T-helper 17 cell (primary cell): ENCODE measurements at places on chromosomes 4 and X.

- peak; percentile 10 for DNase-seq
These were observed 36.7 kb upstream of the HMX1 start for GRCh38 chr4:8908206-8908893.

DNA sequence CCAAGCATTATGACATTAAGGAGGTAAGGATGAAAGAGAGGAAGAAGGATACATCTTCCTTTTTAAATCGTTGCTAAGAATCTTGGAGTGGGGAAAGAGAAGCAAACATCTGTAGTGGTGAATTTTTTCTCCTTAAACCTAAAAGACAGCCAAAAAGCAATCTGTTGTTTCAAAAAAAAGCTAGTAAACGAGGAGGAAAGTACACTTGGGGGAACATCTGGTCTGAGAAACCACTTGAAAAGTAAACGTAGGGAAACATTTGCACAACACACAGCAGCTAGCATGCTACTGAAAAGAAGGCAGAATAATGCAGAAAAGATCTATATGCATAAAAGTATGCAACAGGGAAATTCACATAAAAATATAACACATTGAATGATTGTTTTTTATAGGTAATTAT, 1485.6 kb downstream of the PCDH19 start:
- H3K4me1 ChIP-seq: no peaks in the 10 kb centered on the region
- H3K36me3 ChIP-seq: no peaks in the 10 kb centered on the region
- no peak overlapping the region for H3K27ac ChIP-seq
- no peaks in the 10 kb centered on the region for H3K27me3 ChIP-seq
- H3K4me3 ChIP-seq: no peak overlapping the region
- DNase-seq: no peak

GRCh38 chrX:68249401-68249831, 183.9 kb downstream of the OPHN1 start:
- H3K36me3 ChIP-seq: no peaks in the 10 kb centered on the region
- no peak for DNase-seq
- H3K27me3 ChIP-seq: no peaks in the 10 kb centered on the region
- H3K27ac ChIP-seq: no peak overlapping the region

GRCh38 chr4:16048619-16049419, 35.0 kb downstream of the PROM1 start:
- no peak overlapping the region for H3K27ac ChIP-seq
- no peak for DNase-seq
- no peaks in the 10 kb centered on the region for H3K36me3 ChIP-seq
- no peak overlapping the region for H3K4me3 ChIP-seq
- H3K4me1 ChIP-seq: no peaks in the 10 kb centered on the region

GRCh38 chr4:185716577-185717376, 95.2 kb downstream of the SORBS2 start:
- peaks cover 42% of the 10 kb centered on the region for H3K27me3 ChIP-seq
- no peak for DNase-seq
- H3K4me3 ChIP-seq: no peak overlapping the region
- no peak overlapping the region for H3K27ac ChIP-seq
- no peaks in the 10 kb centered on the region for H3K4me1 ChIP-seq

DNA sequence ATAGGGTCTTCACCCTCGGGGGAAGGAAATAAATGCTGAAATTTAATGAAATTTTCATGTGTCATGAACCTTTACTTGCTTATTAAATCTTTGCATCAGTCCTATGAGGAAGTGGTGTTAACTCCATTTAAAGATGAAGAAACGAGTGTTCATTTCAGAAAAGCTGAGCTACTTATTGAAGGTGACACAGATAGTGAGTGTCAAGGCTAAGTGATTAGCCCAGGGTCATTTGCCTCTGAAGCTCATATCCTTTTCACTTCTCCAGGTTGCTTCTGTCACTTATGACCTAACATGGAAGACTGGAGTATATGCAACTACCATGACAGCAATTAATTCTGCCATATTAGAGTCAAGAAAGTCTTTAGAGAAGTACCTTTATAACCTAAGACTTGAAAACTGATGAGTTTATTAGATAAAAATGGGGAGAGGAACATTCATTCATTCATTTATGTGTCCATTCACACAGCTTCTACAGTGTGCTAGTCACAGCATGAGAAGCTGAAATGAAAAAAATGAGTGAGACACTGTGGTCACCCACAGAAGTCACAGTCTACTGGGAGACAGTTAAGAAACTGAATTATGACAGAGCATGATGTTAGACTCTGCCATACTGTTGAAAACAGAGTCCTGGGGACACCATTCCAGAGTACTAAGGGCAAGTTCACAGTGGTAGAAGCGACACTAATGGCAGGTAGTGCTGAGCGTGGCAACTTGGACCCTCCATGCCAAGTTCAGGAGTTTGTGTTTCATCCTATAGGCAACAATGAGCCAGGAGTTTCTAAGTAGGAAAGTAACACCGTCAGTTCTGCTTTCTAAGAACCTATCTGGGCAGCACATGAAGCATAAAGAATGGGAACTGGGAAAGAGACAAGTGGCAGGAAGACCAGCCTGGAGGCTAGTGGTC, 21.3 kb downstream of the ALPK1 start:
- no peaks in the 10 kb centered on the region for H3K27me3 ChIP-seq
- H3K27ac ChIP-seq: no peak overlapping the region
